EL (cell line): ENCODE measurements at places on chromosomes 11 and 22.
A peak's percentile ranks its signal among the peaks of the same experiment; 100 is the strongest.

DNA sequence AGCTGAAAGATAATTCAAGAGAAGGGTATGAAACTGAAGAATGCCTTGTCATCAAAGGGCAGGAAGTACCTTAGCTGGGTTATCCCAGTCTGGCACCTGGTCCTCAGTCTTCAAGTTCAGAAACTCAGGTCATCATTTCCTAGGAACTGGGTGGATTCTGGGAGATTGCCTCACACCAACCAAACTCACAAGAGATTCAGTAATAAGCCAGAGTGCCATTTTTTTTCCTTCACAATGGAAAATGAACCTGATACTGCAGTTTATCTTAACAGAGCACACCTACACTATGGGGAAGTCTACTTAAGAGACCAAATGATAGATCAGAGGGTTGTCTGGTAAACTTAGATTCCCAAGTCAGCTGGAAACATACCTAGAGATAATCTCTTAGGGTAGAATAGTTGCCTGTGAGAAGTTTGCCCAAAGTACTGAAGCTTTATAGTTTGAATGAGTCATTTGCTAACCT, 3.8 kb upstream of the BUD13 start:
- no peak for DNase-seq

- DNase-seq = no peak
These were observed 14.5 kb downstream of the FEZ1 start for GRCh38 chr11:125481531-125481930.

- DNase-seq = no peak
These were observed 5.4 kb downstream of the SCGB1C1 start for GRCh38 chr11:198236-198806.

- no peak for DNase-seq
These were observed 820.3 kb upstream of the FAT3 start for GRCh38 chr11:91404344-91404743.

GRCh38 chr11:75441804-75442132, 8.8 kb upstream of the KLHL35 start:
- DNase-seq = no peak

DNA sequence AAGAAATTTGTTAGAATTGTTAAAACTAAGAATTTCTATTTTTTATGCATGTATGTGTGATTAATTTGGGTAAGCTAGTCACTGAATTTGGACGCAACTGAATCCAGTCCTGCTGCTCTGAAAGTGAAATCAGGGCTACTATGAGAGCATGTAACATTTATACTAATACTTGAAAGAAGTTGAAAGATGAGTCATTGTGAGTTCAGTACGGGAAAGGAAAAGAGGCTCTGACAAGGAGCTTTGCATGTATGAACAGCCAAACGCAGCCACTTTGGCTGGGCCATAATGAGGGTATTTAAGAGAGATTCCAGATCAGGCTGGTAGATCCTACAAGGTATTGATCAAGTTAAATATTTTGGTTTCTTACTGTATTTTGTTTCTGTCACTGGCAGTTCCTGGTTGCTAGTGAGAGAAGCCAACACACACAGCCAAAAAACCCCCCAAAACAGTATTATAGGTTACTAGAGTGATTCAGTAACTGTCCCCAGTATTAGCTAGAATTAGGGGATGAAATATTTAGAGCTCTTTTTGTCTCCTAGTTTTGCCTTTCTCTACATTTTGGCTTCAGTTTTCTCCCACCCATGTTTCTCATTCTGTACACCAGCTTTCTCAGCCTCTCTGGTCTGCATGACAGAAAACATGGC, 14.1 kb downstream of the AASDHPPT start:
- peak; percentile 46 for DNase-seq

- peak; percentile 48 for DNase-seq
These were observed 22.1 kb downstream of the FAM76B start for GRCh38 chr11:95767498-95767897.

- DNase-seq = peak; percentile 18
These were observed 24.6 kb downstream of the RCN1 start for GRCh38 chr11:32115446-32115845.

GRCh38 chr11:115042002-115042401, 363.7 kb downstream of the NXPE2 start:
- DNase-seq = no peak

GRCh38 chr11:36013950-36014897, 70.4 kb downstream of the LDLRAD3 start:
- DNase-seq = no peak

GRCh38 chr22:41888627-41889200, 26.2 kb downstream of the SHISA8 start:
- DNase-seq = no peak

- DNase-seq = no peak
These were observed 16.0 kb upstream of the ELF5 start for GRCh38 chr11:34529643-34530042.

- no peak for DNase-seq
These were observed 71.8 kb upstream of the PITPNB start for GRCh38 chr22:27990879-27991278.

GRCh38 chr11:34721646-34722045, 100.8 kb downstream of the EHF start:
- no peak for DNase-seq

DNA sequence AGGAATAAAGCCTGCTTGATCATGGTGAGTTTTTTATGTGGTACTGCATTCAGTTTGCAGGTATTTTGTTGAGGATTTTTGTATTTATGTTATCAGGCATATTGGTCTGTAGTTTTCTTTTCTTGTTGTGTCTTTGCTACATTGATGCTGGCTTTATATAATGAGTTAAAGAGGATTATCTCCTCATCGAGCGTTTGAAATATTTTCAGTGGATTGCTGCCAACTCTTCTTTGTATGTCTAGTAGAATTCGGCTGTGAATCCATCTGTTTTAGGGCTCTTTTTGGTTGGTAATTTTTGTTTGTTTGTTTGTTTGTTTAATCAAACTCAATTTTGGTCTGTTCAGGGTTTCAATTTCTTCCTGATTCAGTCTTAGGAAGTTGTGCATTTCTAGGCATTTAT, 758.4 kb downstream of the KCNA4 start:
- DNase-seq = no peak

DNA sequence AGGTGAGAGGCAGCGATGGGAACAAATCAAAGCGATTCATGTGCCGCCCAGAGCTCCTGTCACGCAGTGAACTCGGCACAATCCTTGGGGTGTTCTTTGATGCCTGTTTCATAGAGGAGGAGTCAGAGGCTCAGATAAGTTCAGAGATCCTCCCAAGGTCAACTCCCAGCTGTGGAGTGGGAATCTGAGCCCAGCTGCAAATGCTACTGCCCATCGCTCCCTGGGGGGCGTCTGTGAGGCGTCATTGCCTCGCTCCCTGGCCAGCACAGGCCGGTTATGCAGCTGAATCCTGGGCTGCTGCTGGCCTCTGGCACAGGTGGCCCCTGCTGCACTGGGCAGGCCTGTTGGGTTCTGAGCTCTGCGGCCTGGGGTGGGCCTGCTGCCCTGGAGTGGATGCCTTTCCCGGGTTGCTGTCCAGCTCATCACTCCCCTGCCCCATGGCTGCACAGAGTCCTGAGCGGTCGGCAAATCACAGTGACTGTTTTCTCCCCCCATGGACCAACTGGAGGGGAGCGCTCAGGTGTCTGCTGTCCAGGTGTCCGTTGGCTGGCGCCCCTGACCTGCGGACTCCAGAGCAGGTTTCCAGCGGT, 36.3 kb upstream of the SHISAL1 start:
- no peak for DNase-seq

DNA sequence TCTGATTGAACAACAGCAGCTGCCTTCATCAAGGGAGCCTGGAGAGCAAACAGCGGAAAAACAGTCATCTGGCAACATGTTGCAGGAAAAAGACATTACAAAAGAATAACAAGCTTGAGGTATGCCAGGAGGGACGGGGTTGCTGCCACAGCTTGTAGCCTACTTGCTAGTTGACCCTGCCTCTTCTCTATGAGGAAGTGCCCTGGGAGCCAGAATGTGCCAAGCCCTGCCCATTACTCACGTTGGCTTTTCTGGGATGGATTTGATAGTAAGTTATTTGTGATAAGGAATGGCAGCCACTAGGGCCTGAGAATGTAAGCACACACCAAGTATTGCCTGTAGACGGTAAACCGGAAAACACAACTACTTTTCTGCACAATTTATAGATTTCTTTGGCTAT, 113.5 kb upstream of the KIRREL3 start:
- no peak for DNase-seq

GRCh38 chr11:1122664-1123002, 35.1 kb upstream of the MUC5AC start:
- no peak for DNase-seq

DNA sequence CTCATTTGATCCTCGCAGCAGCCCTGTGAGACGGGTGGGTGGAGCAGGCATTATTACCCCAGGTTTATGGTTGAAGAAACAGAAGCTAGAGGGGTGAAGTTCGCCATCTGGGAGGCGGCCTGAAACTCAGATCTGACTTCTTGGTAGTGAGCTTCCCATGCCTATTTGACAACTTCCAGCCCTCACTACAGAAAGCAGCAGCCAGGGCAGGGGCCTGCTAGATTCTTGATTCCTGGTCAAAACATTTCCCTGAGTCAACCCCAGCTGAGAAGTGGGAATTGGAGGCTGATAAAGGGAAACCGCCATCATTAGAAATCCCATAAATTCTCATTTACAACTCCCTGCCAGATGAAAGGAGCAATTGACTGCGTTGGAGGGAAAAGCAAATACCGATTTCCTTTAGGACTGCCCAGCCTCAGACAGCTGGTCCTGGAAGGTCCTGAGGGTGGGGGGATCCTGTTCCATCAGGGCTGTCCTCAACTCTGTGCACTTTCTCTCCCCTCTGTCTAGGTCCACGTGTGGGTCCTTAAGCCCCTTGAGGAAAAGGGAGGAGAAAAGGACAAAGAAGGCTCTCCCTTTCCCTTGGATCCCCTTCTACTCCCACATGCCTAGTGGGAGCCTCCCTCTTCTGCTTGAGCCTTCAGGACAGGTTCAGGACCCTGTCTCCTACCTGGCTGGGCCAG, 10.2 kb upstream of the NECTIN1 start:
- no peak for DNase-seq

- DNase-seq = no peak
These were observed 56.1 kb upstream of the EIF3M start for GRCh38 chr11:32527261-32528175.

- peak; percentile 94 for DNase-seq
These were observed 4.0 kb upstream of the TH start for GRCh38 chr11:2175659-2176058.

- DNase-seq = no peak
These were observed 309.8 kb upstream of the NCAM1 start for GRCh38 chr11:112651386-112651785.

GRCh38 chr11:67617243-67617953, 10.7 kb downstream of the NDUFV1 start:
- no peak for DNase-seq

DNA sequence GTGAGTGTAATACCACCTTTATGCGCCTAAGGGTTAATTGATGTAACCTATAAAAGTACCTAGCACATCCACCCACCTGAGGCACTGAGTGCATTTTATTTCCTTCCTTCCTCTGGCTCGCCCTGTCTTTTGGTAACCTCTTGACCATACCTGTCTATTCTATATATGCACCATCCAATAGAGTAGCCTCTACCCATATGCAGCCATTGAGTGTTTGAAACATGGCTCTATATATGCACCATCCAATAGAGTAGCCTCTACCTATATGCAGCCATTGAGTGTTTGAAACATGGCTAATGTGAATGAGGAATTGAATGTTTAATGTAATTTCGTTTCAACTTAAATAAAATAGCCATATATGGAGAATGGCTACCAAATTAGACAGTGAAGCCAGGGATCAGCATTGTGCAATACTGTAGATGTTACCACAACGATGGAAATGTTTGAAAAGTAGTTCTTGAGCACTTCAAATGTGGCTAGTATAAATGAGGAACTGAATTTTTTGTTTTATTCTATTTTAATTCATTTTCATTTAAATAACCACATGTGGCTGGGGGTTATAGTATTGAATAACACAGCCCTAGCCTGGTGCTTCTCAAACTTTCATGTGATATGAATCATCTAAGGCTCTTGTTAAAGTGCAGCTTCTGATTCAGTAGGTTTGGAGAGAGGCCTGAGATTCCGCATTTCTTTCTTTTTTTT, 33.8 kb downstream of the SLC35F2 start:
- DNase-seq = no peak

- DNase-seq = no peak
These were observed 207.1 kb downstream of the CTTN start for GRCh38 chr11:70605468-70605815.

- no peak for DNase-seq
These were observed 17.1 kb downstream of the PSMD13 start for GRCh38 chr11:253886-254270.

- DNase-seq = no peak
These were observed 15.2 kb downstream of the PPIL2 start for GRCh38 chr22:21680830-21681565.

- DNase-seq = peak; percentile 47
These were observed 57.6 kb downstream of the SYN3 start for GRCh38 chr22:33000342-33001280.

DNA sequence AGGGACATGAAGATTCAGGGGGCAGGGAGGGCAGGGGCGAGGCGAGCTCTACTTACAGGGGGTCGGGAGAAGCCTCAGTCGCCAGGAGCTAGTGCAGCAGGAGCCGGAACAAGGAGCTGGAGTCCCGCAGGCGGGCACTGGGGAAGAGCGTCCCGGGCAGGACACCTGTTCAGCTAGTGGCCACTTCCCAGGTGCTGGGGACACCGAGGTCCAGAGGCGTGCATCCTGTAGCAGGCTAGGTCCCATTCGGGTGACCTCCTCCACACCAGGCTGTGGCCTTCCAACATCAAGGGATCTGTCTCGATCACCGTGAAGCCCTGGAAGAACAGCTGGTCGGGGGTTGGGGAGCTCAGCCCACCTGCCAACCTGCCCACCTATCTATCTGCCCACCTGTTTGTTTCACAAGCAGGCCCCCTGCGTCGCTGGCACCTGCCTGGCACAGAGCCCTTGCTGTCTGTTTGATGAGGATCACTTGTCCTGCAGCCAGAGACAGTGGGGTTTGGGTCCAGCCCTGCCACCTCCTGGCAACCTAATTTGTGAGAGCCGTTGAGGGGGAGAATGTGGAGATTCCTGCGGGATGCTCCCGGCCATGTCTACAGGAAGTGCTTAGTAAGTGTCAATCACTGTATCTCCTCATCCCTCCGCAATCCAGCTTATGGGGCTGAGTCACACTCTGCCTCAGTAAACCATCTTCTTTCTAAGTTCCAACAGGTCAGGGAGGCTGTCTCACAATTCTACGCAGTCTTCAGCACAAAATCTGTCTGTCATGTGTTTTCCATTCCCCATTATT, 940.9 kb downstream of the BRD1 start:
- DNase-seq = no peak

- no peak for DNase-seq
These were observed 8.3 kb downstream of the CD81 start for GRCh38 chr11:2385156-2386151.

- no peak for DNase-seq
These were observed 1.7 kb downstream of the NRXN2 start for GRCh38 chr11:64721359-64721699.

DNA sequence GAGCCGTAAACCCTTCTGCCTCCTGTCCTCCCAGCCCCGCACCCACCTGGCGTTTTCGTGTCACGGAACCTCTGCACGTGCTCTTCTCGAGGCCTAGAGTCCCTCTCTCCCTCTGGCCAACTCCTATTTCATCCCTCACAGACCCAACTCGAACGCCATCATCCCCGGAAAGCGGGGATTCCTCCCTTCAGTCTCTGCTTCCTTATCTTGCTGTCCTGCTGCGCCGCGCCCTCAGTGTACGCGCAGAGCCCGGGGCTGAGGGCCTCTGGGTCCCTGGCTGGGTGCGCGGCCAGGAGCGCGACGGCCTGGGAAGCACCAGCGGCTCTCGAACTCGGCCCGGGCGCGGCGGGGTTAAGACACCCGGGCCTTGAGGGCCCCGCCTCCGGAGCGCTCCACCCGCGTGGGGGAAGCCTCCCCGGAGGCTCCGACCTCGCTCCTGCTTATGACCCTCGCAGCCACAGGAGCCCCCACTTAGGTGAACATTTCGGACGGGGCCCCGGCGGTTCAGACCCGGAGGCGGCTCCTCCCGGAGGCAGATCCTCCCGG, 398 bp upstream of the ATG16L2 start:
- DNase-seq = peak; percentile 89
